NCI-H2227 treated with DMSO at 0.1 percent for 48 hours (cell line): ENCODE measurements at places on chromosomes 2 and 18.

- DNase-seq: no peak
Measured at GRCh38 chr2:101704816-101705578, 7.5 kb downstream of the MAP4K4 start.

GRCh38 chr2:171102802-171103201, 57.9 kb downstream of the TLK1 start:
- peak; percentile 67 for DNase-seq

DNA sequence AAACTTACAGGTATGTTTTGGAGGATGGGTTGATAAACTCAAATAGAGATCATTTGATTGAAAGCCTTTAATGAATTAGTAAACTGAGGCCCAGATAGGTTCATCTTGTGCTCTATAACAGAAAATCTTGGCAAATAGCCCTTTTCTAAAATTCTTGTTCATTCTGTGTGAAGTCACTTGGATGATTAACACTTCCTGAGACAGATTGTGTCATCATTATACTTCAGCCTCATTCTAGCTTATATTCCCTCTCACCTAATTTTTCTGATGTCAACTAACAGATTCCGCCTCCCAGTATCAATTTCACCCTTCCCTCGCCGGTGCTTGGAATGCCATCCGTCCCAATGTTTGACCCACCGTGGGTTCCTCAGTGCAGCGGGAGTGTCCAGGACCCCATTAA, 84.2 kb upstream of the RPE start:
- no peak for DNase-seq

DNA sequence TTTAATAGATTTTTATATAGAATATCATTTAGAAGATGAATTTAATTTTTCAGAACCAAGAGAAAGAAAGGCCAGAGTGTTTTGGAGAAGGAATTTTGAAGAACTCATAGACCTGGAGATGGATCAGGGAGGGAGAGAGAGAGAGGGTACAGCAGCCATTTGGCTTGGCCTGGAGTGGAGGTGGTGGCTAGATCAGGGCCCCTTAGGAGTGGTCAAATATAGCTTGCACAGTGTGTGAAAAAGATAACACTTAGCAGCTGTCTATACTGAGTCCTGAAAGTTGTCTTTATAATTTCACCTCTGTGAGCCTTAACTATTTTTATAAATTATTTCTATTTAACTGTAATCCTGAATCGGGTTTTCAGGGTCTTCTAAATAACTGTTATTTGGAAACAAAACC, 38.8 kb upstream of the ACYP2 start:
- no peak for DNase-seq

DNA sequence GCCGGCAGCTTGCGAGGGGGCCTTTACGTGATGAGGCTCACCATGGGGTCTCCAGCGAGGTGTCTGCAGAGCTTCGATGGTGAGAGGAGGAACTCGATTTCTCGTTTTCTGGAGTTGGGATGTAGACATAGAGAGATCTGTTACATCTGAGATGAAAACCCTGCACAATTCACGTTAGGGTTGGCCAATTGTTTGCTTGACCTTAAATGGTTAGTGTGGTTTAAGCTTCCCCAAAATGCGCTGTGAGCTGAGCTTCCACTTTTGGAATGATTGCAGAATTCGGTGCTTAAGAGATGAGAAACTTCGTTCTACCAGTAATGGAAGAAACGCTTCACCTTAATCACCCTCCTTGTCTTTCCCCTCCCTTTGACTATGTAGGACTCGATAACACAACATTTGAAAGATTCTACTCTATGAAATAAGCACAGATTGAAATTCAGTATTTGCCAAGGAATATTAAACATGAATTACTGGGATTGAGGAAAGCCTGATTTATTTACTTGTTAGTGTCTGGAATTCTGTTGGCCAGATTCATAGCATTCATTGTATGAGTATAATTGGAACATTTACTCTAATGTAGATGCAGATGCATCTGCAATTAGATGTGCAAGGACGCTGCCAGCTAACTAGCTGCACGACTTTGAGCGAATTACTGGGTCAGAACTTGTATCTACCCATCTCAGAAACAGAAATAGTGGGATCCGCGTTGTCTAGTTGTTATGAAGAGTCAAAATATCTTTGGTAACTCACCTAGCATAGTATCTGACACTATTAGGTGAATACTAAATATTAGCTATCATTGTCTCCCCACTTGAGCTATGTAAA, 1.6 kb upstream of the KLF7 start:
- peak; percentile 93 for DNase-seq

GRCh38 chr2:46917628-46918027, 2.0 kb upstream of the MCFD2 start:
- no peak for DNase-seq

DNA sequence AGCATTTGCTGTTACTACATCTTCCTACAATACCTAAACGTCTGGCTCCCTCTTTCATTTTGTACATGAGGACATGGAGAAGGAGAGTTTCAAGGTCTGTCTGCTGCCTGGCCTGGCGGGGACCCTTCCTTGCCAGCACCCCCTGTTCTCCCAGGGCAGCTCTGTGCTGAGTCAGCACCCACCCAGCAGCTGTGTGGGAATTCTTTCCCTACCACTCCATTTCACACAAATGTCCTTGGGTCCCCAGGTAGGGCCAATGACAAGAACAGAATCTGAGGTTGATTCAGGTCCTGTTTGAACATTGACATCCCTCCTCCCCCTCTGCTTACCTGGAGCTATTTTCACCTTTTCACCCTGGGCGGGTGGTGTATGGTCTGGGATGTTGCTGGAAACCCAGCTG, 129.9 kb upstream of the ITGA6 start:
- DNase-seq: no peak

DNA sequence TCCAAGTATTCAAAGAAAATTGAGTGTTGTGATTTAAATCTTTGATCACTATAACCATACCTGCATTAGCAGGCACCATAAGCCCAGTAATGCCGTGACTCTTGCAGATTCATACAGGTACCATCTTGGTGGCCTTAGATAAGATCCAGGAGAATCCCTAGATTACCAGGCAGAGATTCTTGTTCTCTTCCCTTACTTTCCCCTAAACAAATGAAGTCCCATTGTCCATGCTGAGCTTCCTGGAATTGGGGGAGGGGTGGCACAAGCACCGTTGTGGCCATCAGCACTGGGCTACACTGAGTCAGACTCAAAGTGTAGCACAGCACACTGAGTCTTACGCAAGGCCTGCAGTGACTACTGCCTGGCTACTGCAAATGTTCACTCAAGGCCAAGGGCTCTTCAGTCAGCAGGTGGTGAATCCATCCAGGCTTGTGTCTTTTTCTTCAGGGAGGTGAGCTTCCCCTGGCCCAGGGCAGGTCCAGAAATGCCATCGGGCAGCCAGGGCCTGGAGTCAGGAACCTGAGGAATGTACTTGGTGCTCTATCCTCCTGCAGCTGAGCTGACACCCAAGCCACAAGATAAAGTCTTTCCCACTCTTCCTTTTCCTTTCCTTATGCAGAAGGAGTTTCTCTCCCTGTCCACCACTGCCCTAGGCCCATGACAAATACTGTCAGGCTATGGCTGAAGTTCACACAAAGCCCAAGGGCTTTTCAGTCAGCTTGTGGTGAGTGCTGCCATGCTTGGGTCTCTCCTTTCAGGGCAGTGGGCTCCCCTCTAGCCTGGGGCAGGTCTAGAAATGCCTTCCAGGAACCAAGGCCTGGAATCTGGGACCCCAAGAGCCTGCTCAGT, 52.6 kb downstream of the CD28 start:
- no peak for DNase-seq

- no peak for DNase-seq
Measured at GRCh38 chr2:102932501-102932900, 170.7 kb downstream of the TMEM182 start.

DNA sequence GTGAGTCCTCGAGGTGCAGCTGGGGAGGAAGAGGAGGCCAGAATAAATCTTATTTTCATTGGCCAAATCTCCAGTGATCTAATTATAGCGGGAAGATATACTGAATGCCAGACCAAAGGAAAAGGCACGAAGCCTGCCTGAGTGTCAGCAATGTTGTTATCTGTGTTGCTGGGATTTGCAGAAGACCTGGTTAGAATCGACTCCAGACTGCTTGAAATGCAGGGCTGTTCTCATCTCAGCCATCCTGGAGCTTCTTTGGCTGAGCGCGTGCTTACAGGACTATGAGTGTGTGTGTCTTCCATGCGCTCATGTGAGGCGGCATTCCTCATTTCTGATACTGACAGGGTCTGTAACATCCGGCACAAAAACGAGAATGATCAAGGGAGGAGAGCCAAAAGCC, 81.2 kb downstream of the TSN start:
- DNase-seq: no peak

DNA sequence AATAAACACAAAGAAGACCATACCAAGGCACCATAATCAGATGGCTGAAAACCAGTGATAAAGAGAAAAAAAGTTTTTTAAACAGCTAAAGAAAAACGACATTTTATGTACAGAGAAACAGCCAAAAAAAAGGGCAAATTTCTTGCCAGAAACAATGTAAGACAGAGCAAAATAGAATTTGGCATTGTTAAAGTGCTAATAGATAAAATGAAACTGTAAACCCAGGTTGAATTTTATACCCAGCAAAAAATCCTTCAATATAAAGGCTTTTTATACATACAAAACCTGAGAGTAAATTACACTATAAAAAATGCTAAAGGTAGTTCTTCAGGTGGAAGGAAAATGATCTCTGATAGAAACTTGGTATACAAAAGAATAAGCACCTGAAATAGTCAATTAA, 45.7 kb downstream of the FAM117B start:
- DNase-seq: no peak

DNA sequence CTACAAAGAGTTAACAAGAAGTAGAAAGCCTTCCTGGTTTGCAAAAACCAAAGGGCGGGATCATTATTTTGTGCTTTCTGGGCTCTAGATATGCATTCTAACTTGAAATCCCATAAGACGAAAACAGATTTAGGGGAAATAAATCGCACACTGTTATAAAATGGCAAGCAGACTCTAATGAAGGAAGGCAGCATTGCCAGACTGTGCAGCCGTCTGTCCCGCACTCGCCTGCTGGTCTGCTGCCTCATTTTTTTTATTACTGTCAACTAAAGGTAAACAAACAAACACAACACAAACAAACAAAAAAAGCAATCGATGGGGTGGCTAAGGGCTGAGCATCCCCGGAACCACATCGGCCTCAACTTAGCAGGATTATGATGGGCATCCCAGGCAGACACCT, 24.4 kb downstream of the ZNF521 start:
- no peak for DNase-seq

DNA sequence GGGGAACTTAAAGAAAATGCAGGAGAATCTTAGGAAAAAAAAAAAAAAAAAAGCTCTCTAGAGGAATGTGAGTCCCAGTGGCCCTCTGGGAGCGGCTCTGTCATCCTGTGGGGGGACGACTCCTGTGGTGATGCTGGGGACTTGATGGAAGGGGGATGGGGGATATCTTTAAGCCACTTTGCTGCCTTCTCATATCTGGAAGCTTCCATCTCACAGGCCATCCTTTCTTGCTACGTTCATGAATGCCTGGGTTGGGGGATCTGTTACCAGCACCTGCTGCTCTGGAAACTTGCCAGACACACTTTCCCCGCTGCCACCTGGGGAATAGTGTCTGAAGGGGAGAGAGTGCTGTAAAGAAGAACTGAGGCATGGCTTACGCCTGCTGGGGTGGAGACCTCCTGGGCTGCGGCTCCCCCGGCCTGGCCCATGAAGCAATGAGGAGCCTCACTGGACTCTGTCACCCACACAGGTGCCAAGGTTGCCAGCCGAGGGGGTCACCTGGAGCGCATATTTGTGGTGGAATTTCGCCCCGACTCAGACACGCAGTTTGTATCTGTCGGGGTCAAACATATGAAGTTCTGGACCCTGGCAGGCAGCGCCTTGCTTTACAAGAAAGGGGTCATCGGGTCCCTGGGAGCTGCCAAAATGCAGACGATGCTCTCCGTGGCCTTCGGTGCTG, 92.8 kb downstream of the RTN4 start:
- DNase-seq: no peak

DNA sequence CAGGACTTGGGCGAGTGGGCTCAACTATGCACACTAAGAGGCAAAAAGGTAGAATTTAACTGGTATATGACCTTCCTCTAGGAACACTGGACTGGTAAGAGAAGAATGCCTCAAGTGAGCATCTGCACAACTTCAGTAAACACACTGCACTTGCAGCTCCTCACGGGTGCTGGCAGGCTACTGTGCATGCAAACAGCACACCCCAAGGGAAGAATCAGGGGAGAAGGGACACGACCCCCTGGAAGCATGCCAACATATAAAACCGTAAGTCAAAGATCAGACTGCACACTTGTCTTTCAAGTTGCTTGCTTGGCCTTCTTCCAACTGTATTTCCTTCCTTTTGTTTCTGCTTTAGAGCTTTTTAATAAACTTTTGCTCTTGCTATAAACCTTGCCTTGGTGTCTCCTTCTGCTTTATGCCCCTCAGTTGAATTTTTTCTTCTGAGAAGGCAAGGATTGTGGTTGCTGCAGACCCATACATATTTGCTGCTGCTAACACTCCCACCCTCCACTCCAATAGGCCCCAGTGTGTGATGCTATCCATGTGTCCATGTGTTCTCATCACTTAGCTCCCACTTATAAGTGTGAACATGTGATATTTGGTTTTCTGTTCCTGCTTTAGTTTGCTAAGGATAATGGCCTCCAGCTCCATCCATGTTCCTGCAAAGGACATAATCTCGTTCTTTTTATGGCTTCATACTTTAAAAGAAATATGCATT, 263.7 kb upstream of the SPOPL start:
- no peak for DNase-seq

DNA sequence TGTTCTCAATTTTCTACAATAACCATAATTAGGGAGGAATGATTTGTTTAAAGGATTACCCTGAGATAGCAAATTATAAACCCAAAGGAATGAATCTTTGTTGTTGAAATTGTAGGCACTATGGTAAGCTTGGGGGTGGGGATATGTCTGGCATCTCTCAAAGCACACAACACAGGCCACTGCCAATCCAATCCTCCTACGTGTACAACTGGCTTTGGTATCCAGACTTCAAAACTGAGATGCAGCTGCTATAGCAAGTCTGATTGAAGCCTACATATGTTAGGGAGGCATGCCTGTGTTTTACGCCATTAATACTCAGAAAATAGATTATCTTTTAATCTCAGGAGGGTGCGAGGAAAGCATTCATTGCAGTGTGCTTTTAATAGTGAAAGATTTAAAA, 5.9 kb upstream of the NCOA1 start:
- no peak for DNase-seq

GRCh38 chr18:50654658-50655550, 95.0 kb downstream of the MAPK4 start:
- DNase-seq: no peak

GRCh38 chr2:150125708-150126107, 361.8 kb downstream of the RND3 start:
- DNase-seq: no peak
